Fibroblast of lung (primary cell): ENCODE measurements at places on chromosomes 13 and 19. TPM values are rescaled to one million over a fixed set of nuclear protein-coding genes. Genes with fewer than 3 reads are reported as not detected.

Gene CACNA1A
- total RNA-seq = 1.8 and 9.7 TPM in 2 replicates

GRCh38 chr13:26460648-26461047 is 96.8 kb upstream of the WASF3 start:
- no peak for DNase-seq

- DNase-seq = no peak
Measured at GRCh38 chr19:9818175-9818733, 625 bp downstream of the FBXL12 start.

- no peak for DNase-seq
Measured at GRCh38 chr13:114027826-114028225, 54.0 kb upstream of the C13orf46 start.

DNA sequence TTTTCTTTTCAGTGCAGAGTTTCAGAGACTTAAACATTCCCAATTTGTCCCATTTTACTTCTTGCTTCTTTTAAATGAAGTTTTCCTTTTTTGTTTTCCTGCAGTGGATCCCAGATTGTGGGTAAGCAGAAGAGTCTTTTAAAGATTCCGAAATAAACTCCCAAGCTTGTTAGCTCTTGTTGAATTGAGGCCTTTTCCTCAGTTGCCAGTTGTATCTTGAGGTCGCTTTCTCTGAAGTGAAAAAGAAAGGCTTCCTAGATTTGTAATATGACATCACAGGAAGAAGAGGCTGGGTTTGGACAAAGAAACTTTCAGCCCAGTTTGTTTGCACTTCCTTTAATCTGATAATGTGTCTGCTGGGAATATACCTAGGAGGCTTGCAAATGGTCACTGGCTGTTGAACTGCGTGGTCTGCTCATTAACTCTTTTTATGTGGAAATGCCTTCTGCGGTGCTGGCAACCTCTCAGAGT is at the start of gene LPAR6:
Gene LPAR6 (minus strand): TSS at position 233 of the 471 bp plus-strand sequence. CDS start 690 bp downstream, outside the sequence.
- peak; percentile 80 for DNase-seq

GRCh38 chr13:19673473-19674430 is 40.3 kb downstream of the MPHOSPH8 start:
- no peak for DNase-seq

DNA sequence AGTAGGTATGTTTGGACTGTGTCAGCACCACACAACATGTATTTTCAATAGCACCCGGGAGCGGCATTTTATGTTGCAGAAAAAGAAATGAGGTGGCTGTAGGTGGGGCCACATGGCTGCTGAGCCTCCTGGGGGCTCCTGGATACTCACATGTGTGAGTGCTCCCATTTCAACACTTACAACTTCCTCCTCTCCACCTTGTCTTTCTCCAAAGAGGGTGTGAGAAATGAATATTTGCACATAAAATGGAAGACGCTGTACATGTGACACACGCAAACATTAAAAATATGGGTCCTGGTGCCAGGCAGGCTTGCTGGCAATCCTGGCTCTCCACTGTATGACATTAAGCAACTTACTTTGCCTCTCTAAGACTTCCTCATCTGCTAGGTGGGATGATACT is 222.1 kb downstream of the DCLK1 start:
- no peak for DNase-seq

DNA sequence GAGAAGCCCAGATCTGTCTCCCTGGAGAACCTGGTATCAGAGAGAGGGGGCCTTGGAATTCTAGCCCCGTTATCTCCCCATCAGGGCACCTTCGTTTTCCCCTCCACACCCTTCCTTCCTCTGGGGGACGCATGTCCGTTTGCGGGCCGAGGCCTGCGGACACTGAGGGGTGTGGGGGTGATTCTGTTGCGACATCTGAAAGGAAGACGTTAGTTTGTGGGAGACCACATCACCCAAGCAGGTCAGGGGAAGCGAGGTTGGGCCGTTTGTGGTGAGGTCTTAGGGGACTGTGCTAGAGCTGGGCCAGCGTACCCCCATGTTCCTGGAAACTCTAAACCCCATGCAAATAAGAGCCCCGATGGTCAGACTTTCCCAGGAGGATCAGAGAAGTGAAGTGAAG is 3.7 kb upstream of the HSH2D start:
- no peak for DNase-seq

GRCh38 chr19:10501971-10502523 is 1.1 kb downstream of the KEAP1 start:
- peak; percentile 49 for DNase-seq
